ENCODE measurements at places on chromosomes 1 and 21.

DNA sequence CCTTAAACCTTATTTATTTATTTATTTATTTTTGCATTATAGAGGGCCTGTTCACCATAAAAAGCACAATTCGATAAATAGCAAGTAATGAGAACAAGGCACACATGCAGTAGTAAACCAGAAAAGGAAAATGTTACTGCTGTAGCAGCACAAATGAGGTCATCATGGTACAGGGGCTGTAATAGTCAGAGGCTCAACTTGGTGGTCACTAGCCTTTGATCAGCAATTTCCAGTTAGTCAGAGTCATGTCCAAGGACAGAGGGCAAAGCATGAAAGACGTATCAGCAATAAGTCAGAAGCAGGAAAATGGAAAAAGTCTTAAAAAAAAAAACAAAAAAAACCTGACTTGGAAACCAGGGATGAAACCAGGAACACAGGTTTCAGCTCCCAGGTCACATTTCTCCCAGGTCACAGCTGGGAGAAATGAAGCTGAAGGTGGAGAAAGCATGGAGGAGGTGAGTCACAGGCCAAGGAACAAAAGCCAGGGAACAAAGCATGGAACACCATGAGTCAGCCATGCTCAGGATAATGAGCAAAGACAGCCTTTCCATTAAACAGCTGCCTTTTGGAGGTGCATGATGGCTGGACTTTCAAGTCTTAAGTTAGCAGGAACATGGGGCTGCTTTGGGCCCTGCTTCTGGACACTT lies 556.3 kb downstream of the LTN1 start:
- DNase-seq: no peak

- no peak for DNase-seq
Observed at GRCh38 chr1:76125473-76126219, 51.1 kb downstream of the ST6GALNAC3 start.

- DNase-seq: no peak
Observed at GRCh38 chr1:9816199-9816598, 7.6 kb downstream of the CLSTN1 start.

DNA sequence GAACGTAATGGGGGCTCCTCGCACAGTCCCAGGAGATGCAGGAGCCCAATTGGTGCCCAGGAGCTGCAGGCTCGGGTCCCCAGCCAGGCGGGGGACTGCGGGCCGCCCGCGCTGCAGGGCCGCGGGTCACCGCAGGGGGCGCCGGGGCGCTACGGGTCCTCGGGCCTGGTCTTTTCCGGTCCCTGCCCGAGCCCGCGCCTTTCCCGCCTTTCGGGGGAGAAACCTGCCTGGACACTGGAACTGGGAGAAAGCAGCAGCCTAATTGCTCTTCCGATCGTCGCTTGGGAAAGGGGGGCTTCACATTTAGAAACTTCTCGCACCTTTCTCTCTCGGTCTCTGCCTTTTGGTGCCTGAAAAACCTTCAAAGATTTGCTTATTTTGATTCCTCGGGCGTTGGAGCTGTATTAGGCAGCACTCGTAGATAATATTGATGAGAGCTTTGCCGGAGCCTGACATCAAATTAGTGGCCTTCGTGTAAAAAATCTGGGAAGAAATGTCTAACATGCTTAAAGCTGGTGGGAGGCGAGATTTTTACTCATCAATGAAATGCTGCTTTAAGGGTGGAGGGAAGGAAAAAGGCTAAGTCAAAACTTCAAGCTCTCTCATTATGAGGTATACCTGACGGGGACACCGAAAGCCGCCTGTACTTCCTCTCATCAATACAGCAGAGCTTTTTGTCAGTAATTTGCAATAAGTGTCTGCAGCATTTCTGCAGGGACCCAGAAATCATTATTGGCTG lies 12.6 kb upstream of the BARHL2 start:
- no peak for DNase-seq

DNA sequence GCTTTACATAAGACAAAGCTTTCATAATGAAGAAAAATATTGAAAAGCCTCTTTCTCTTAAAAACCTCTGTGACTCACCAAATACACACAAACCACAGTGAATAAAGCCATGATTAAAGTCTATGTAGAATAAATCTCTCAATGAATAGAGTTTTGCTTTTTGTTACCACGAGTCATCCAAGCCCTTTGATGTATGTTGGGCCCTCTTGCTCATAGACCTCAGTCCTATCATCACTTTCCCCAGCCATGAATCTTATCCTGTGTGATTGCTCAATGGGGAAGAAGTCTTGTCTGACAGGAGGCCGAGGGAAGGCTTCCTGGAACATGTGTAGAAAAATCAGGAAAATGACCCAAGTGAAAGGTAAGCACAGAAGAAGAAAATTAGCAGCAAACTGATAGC lies 60.8 kb downstream of the NGF start:
- DNase-seq: no peak

Data from NCI-H1092 (cell line).